HuH-7 (cell line): ENCODE measurements at places on chromosomes 1 and 21.

DNA sequence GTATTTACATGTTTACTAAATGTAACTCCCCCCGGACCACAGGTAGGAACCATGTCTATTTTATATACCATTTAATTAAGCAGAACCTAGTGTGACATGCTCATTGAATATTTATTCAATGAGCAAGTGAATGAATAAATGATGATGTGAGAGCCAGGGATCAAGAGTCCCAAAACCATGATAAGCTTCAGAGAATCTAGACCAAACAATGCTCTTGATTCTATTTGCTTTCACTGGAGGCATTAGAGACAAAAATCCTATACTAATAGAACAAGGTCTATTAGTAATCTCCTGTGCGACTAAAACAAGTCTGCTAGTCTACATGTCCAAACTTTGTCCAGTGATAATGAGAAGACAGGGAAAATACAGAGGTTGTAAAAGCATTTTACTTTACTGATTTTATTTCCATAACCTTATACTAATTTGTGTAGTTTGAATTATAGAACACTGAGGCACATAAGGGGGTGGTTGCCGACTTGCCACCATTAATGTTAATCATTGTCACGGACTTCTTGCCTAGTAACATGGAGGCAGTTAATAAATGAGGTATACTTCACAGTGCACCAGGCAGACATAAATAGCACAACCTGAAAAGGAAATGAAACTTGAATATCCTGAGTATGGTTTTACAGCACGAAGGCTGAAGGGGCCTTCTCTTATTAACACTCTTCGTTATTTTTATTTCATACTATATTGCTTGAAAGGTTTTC lies 69.8 kb downstream of the TBX15 start:
- DNase-seq: no peak

DNA sequence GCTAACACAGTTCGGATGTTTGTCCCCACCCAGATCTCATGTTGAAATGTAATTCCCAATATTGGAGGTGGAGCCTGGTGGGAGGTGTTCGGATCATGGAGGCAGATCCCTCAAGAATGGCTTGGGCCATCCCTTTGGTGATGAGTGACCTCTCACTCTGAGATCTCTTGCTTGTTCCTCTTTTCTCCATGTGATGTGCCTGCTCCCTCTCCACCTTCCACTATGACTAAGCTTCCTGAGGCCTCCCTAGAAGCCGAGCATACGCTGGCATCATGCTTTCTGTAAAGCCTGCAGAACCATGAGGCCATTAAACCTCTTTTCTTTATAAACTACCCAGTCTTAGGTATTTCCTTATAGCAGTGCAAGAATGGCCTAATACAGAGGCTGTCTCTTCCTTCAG lies 8.1 kb upstream of the PLA2G5 start:
- no peak for DNase-seq

DNA sequence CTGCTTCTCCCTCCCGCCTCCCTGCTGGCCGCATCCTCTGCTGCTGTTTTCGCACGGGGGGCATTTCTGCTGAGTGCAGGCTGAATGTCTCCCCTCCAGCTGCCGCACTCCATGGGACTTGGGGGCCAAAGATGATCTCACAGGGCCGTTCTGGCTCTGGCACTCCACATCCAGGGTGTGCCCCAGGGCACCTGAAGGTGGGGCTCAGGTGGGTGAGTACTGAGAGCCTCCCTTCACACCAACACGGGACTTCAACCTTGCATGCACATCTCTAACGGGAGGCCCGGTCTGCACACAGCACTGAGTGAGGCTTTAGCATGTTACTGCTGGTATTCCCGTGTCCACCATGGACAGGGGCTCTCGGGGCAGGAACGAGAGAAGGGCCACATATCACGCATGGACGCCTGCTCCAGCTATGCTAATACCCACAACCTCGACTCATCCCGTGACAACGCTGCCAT lies 88.9 kb downstream of the DMRTB1 start:
- DNase-seq: no peak

GRCh38 chr1:116345843-116346242 lies 27.2 kb upstream of the ATP1A1 start:
- DNase-seq: no peak

GRCh38 chr21:40208206-40208947 lies 341.1 kb downstream of the PCP4 start:
- DNase-seq: no peak

DNA sequence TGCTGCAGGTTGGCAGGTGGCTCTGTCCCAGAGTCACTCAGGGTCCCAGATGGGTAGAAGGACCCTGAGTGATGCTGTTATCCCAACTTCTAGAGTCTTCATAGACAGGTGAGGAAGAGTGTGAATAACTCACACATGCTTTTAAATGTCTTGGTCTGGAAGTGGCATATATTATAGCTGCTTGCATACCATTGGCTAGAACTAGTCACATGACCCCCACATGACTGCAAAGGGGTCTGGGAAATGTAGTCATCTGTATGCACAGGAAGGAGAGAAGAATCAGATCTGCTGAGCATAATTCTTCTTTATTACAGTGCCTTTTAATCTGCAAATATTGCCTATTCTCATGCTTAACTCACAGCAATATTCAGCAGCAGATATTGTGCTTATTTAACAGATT lies 28.2 kb upstream of the KLHDC7A start:
- DNase-seq: no peak

DNA sequence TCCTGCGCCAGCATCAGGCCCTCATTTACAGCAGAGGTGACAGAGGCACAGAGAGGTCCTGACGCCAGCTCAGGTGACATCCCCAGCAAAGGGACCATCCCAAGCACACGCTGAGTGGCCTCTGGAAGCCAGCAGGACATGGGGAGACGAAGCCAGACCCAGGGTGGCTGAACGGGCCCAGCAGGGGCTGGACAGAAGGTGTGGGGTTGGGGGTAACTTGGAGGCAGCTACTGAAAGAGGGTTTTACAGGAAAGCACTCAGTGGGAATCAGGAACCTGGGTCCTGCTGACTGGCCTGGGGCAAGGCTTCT lies 1.6 kb upstream of the ARHGEF16 start:
- DNase-seq: no peak

GRCh38 chr21:15966231-15966630 lies 236.4 kb downstream of the USP25 start:
- no peak for DNase-seq

DNA sequence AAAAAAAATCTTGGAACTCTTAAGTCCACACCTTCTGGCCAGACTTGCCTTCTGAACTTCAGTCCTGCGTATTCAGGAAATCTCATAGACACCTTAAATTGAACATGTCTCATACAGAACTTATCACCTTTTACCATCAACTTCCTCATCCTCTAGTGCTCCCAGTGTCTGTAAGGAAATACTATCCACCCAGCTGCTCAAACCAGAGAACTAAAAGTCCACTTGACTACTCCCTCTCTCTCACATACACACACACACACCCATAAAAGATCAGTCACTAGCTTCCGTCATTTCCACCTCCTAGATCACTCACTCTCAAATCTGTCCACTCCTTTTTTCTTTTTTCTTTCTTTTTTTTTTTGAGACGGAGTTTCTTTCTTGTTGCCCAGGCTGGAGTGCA lies 10.9 kb upstream of the CAP1 start:
- no peak for DNase-seq

- DNase-seq: no peak
Measured at GRCh38 chr1:207244409-207244801, 77.1 kb upstream of the CD55 start.

- no peak for DNase-seq
Measured at GRCh38 chr1:11341901-11342552, 69.0 kb downstream of the UBIAD1 start.

DNA sequence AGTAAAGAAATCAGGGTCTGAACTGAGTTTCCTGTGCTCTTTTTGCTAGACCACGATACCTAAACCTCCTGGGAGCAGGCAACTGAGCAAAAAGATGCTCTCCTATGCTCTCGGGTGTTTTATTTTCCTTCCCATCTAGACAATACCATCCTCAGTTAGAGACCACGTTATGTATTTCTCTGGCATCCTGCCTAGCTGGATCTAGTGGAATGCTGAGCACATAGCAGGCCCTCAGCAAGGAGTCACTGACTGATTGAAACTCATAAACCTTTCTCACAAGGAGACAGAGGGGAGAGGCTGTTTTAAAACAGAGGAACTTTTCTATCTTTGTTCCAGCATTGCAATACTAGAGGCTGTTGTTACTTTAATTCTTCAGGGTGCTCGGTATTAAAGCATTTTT lies 168.0 kb downstream of the CYYR1 start:
- DNase-seq: no peak

GRCh38 chr1:110053552-110054428 lies 16.7 kb downstream of the ALX3 start:
- peak; percentile 66 for DNase-seq

- DNase-seq: peak; percentile 23
Measured at GRCh38 chr1:35660581-35661473, 19.5 kb upstream of the PSMB2 start.

GRCh38 chr1:87473203-87473661 lies 144.6 kb downstream of the LMO4 start:
- DNase-seq: no peak

DNA sequence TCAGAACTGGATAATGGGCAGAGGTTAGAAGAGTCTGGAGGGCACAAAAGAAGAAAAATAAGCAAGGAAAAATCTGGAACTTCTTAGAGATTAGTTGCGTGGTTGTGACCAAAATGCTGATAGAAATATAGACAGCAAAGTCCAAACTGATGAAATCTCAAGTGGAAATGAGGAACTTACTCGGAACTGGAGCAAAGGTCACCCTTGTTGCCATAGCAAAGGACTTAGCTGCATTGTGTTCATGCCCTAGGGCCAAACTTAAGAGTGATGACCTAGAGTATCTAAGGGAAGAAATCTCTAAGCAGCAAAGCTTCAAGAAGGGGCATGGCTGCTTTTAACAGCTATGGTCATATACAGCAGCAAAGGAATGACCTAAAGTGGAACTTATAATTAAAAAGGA lies 180.0 kb downstream of the TTLL7 start:
- DNase-seq: no peak

GRCh38 chr1:174090471-174090870 lies 68.3 kb upstream of the RC3H1 start:
- no peak for DNase-seq

DNA sequence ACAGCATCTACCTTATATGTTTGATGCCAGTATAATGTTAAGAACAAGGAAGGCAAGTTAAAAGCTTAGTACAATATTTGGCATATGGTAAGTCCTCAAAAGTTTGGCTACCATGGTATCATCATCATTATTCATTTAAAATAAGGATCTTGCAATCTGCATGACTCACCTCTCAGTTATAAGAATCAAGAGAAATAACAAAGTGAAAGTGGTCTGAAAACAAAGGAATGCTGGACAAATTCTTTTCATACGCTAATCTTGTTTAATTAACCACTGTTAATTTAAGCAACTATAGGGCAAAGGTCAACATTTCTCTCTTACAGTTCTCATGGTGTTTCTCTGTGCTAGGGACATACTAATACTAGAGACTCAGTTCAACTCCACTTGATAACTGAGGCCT lies 13.0 kb upstream of the CLDN19 start:
- DNase-seq: no peak

GRCh38 chr1:81876901-81877733 lies 76.4 kb downstream of the ADGRL2 start:
- DNase-seq: no peak

- DNase-seq: peak; percentile 78
Measured at GRCh38 chr1:16226490-16227179, 10.3 kb downstream of the CPLANE2 start.

GRCh38 chr1:230340526-230341161 lies 85.5 kb downstream of the PGBD5 start:
- DNase-seq: no peak
